ENCODE measurements at places on chromosomes 3 and 15.

- no peak for ATAC-seq
Measured at GRCh38 chr3:123653221-123653682, 68.4 kb upstream of the HACD2 start.

DNA sequence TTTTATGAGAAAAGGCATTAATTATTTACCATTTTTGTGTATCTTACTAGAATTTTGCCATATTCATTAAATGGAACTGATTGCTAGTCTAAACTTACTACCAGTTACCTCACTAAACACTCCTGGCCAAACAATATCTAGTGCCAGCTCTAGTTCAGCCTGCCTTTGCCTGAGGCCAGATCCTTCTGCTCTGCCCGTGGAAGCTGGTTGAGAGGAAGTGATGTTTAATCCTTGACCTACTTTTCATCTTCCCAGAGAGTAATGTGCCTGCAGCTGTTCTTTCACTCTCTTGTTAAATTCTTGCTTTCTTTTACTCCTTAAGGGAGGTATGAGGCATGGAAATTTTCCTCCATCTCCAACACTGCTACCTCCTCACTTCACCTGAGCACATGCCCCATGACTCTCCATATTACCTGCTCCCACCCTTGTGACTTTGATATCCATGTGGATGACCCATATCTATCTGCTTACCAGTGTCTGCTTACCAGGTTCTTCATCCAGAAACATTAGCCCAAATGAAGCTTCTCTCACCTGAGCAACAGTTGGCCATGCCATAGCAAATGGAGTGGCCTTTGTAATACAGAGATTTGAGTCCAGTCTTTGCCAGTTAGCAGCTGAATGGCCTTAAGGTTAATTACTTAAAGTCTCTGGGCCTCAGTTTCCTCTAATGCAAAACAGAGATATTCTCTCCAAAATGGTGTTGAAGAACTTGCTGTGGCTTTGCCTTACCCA lies 53.4 kb downstream of the UBE2E1 start:
- ATAC-seq, result no peak

- ATAC-seq, result no peak
Measured at GRCh38 chr3:67176396-67176795, 178.3 kb downstream of the KBTBD8 start.

DNA sequence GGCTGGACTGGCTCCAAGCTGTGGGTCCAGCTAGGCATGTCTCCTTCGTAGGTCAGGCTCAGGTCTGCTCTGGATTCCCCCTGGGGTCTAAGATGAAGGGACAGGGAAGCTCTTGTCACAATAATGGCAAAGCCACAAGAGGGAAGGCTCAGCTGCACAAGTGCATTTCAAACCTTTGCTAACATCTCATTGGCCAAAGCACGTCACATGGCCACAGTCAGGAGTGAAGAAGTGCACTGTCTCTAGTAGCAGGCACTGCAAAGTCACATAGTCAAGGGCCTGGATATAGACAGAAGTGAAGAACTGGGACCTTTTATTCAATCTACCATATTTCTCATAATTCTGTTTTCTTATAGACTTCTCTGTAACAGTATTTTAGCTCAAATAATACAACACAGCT lies 20.1 kb downstream of the DLEC1 start:
- no peak for ATAC-seq

- ATAC-seq, result no peak
Measured at GRCh38 chr3:133474251-133474801, 74.5 kb downstream of the BFSP2 start.

- ATAC-seq, result peak; percentile 98
Measured at GRCh38 chr15:44489464-44489863, 47.5 kb upstream of the EIF3J start.

DNA sequence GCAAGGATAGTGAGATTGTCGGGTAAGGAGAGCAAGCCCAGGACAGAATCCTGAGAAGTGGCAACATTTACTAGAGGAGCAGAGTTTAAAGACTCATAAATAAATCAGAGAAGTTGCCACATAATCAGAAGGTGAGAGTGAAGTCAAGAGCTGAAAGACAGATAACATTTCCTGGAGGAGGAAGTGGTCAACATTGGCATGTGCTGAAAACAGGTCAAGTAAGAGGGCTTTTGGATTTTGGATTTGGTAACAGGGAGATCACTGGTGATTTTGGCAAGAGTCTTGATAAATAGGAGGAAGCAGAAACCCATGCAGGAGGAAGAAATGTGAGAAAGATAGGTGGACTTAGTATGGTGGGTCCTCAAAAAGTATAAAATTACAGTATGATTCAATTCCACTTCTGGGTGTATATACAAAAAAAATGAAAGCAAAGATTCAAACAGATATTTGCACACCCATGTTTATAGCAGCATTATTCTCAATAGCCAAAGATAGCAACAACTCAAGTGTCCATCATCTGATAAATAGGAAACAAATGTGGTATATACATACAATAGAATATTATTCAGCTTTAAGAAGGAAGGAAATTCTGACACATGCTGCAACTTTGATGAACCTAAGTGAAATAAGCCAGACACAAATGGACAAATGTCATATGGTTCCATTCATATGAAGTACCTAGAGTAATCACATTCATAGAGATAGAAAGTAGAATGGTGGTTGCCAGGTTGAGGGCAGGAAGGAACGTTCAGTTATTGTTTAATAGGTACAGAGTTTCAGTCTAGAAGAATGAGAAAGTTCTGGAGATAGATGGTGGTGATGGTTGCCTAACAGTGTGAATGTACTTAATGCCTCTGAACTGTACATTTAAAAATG lies 27.3 kb upstream of the MBNL1 start:
- ATAC-seq, result peak; percentile 56
